ENCODE measurements at places on chromosomes 2 and 18. TPM values are rescaled to one million over a fixed set of nuclear protein-coding genes. Genes with fewer than 3 reads are reported as not detected.
A peak's percentile ranks its signal among the peaks of the same experiment; 100 is the strongest.

TTLL4 gene
- 8.8 TPM for total RNA-seq

NLRC4 gene
- total RNA-seq = not detected

DNA sequence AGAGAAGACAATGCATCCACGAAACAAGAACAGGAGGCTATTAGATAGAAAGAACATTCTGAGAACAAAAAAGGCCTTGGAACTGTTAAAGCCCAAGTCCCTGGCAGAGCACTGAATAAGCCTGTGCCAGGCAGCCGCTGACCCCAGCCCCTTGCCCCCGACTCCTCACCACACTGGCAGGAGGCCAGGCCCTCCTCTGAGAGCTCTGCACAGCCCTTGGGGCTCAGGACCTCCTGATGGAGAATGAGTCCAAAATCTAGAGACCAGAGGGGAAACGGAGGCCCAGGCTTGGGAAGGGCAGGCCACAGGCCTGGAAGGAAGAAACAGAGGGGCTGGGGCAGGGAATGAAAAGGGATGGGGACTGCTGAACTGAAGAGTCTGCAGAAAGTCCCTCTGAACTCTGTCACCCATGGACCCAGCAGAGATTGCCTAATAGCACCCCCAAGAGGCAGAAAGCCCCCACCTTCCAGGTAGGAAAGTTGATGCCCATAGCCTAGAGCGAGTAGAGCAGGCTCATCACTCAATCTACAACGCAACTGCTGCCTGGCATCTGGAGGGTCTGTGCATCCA lies 18.3 kb upstream of the TNS1 start:
- DNase-seq = no peak

- no peak for DNase-seq
These were observed 47.0 kb downstream of the COL4A4 start for GRCh38 chr2:227117027-227117426.

GRCh38 chr2:7073901-7074300 lies 156.7 kb downstream of the RNF144A start:
- no peak for DNase-seq

GRCh38 chr2:109032229-109032820 lies 43.3 kb upstream of the EDAR start:
- peak; percentile 36 for DNase-seq

TMEM214 gene
- 89.5 TPM for total RNA-seq

DNA sequence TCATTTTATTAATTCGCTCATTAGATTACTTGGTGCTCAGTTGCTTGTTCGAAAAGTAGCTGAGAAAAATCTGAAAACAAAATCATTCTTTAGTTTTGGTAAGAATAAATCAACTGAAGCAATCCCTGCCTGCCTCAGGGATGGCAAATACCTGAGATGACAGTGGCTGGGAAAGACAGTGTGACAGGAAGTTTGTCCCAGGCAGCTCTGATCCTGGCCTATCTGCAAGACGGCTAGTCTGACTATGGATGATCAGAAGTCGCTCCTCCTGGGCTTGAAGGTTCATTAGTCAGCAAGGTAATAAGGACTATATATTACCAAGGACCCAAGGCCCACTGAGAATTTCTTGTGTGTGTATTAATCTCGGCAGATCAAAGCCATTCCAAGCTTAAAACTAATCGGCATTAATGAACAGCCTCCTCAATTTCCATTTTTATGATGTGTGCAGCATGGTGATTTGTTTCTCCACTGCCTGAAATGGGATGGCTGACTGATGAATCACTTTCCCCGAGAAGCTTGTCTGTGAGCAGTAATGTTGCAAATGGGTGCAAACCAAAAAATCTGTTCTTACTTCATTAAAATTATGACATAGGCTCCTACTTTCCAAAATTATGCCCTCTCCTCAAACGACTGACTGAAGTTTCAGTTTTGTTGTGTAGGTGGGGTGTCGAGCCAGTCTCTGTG lies 199.9 kb downstream of the ACTR3 start:
- DNase-seq = no peak

DNA sequence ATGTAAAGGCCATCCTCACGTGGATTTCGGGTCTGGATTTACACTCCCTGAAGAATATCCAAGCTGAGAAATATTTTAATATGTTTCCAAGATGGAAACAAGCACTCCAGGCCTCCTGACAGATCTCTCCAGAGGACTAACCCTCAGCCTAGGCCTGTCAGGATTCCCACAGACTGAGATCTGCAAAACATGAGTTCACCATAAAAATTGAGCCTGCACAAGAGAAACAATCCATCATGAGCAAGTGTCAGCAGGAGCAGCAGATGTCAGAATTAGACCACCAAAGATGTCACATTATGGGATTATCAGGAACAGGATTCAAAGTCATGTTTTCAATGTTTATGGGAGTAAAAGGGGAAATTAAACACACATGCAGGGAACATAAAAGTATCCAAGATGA lies 191.3 kb downstream of the TFCP2L1 start:
- DNase-seq = no peak

GRCh38 chr2:3954261-3954660 lies 250.9 kb downstream of the DCDC2C start:
- peak; percentile 23 for DNase-seq

DIPK1C gene
- total RNA-seq = not detected

DNA sequence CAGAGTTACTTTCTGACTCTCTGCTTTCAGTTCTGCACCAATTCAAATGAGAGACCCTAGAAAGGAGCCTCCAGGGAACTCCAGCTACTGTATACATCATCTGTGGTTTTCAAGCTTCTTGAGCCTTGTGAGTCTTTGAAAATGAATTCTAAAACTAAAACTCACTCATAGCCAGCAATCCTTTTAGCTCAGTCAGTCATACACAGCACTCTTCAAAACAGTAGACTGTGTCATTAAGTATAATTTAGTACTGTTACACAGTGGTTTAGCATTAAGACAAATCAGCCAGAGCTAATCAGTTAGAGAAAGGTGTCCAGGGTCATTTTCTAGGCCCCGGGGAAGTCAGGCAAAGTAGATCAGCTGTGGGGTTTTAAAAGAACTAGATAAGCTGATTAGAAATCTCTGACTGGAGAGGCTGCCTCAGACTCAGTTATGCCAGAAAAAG lies 322.1 kb upstream of the THUMPD2 start:
- peak; percentile 26 for DNase-seq

Data from stomach (tissue), 19 donors.